ENCODE measurements at places on chromosomes 4 and X. TPM values are rescaled to one million over a fixed set of nuclear protein-coding genes. Genes with fewer than 3 reads are reported as not detected.

Gene TRPC5OS
- not detected for total RNA-seq

Gene NXF2
- total RNA-seq = not detected

Gene OCIAD1
- 127 TPM for total RNA-seq

Gene KDR
- total RNA-seq = 0.10 TPM

Gene SPP1
- total RNA-seq = 152 TPM

Gene CABS1
- not detected for total RNA-seq

Gene CT47C1
- not detected for total RNA-seq

Gene C4orf46
- total RNA-seq = 9.6 TPM

Gene FANCB
- 2.3 TPM for total RNA-seq

Gene PASD1
- total RNA-seq = not detected

Gene MAGEC3
- not detected for total RNA-seq

Gene ARMCX1
- 0.33 TPM for total RNA-seq

Gene REELD1
- total RNA-seq = not detected

Gene PNMA3
- total RNA-seq = 0.14 TPM

Gene S100P
- 67.3 TPM for total RNA-seq

Gene ARX
- total RNA-seq = 0.39 TPM

Gene LEF1
- not detected for total RNA-seq

Gene ZCCHC12
- 0.21 TPM for total RNA-seq

Gene FABP2
- total RNA-seq = not detected

Gene RBM3
- total RNA-seq = 392 TPM

Gene SCRG1
- total RNA-seq = not detected

Gene ETDB
- total RNA-seq = not detected

Gene GUCY1B1
- total RNA-seq = 0.16 TPM

Gene CSN1S1
- not detected for total RNA-seq

Gene MAGEA10
- total RNA-seq = 0.07 TPM

Gene XK
- total RNA-seq = 0.31 TPM

Gene RS1
- total RNA-seq = not detected

Gene ADGRG4
- total RNA-seq = not detected

Gene SERTM2
- total RNA-seq = not detected

Gene F11
- total RNA-seq = not detected

Gene ANOS1
- total RNA-seq = not detected

Gene BCORL1
- total RNA-seq = 9.0 TPM

Gene RBM47
- total RNA-seq = 24.1 TPM

Gene CYTL1
- total RNA-seq = not detected
